ENCODE measurements at places on chromosomes 7 and 10.
A peak's percentile ranks its signal among the peaks of the same experiment; 100 is the strongest.

DNA sequence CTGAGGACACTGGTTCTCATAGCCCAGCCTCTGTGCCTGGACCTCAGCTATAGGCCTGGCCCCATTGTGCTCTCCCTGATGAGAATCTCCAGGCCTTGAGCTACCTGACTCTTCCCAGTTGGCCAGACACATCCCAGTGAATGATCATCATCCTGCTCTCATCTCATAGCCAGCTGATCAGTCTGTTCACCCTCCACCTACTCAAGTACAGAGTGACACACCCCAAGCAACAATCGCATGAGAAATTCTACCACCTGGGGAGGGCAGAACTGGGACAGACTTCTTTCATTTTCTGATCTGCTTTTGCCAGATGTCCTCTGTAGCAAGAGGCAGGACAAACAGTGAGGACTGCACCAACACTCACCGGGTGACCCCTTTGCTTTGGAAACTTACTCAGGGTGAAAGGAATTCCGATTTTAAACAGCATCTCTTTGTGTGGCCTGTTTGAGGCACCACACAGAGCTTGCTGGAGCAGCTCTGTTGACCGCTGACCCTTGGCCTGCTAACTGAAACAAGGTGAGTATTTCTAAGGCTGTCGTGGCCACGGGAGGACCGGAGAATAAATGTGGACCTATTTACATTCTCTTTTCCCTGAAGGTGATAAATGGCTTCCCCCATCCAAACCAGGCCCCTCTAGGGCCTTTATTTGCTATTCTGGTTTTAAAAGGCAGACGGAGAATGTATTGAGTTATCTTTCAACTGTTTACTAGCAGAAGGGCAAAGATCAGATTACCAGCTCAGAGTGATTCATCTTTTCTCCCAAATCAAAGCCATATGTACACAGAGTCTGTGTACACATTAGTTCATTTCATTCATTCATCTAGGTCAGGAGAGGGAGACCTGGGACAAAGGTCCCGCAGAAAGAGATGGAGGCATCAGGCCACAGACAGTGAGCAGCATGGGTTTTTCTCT, 181.4 kb upstream of the TNS3 start:
- DNase-seq = no peak

- peak; percentile 63 for DNase-seq
These were observed 41.5 kb upstream of the SLC39A12 start for GRCh38 chr10:17910125-17910789.

DNA sequence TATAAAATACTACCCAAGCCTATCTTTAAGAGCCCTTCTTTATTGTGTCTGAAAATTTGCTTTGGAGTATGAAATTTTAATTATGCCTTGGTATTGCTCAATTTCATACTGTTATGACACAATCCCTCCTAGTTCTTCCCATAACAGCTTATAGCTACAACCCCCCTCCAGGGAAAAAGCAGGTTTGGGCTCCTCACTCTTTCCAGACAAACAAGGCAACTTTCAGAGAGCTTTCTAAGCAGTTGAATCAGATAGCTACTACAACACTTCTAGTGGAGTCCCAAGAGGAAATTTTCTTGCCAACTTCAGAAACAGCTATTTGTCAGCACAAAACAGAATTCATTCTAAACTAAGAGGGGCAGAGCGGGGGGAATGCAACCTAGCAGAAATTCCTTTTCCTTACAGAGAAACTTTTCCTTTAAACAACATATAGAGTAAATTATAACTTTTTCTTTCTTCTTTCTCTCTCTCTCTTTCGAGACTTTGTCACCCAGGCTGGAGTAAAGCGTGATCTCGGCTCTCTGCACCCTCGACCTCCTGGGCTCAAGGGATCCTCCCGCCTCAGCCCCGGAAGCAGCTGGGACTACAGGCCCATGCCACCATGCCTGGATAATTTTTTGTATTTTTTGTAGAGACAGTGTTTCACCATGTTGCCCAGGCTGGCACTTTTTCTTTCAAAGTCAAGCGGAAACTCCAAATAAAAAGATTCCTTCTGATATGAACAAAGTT, 26.0 kb upstream of the JMJD1C start:
- peak; percentile 16 for DNase-seq

DNA sequence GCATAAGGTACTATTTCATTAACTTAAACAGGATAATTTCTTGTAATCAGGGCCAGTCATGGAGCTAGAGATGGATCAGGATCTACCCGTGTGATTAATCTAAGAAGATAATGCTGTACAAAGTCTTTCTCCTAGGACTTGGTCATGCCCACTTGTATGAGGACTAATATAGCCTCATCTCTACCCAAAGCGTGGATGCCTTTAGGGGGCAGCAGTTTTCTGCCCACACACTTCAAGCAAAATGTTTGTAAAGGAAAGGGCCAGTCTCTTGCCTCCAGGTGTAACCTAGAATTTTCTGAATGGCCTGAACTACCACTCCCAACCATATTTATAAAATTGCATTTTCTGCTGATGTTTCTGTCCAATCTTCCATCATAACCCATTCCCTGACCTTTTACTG, 764.0 kb upstream of the IGFBP3 start:
- no peak for DNase-seq

GRCh38 chr7:151327659-151328058, 14.0 kb upstream of the NUB1 start:
- DNase-seq = no peak

GRCh38 chr7:29254591-29254990, 60.0 kb downstream of the CHN2 start:
- no peak for DNase-seq

- DNase-seq = no peak
These were observed 26.4 kb upstream of the YAE1 start for GRCh38 chr7:39539816-39540215.

All from suppressor macrophage treated with lipopolysaccharide for 4 hours (primary cell).